Activated CD4-positive, alpha-beta T cell treated with anti-CD3 and anti-CD28 coated beads, Interleukin-2, amount 10 ng/mL, durations not matched to agents 24 days and 14 days (primary cell): ENCODE measurements at places on chromosomes 12 and 14.

DNA sequence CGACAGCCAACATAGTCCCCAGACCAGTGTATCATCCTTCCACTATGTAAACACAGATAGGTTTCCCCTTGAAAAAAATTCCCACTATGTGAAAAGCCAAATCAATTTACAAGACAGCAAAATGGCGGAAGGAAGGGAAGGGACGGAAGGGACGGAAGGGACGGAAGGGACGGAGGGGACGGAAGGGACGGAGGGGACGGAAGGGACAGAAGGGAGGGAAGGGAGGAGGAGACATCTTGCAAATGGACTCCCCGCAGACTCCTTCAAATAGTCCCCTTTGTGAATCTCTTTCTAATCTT, 75.3 kb downstream of the NINJ2 start:
- no peak for DNase-seq

DNA sequence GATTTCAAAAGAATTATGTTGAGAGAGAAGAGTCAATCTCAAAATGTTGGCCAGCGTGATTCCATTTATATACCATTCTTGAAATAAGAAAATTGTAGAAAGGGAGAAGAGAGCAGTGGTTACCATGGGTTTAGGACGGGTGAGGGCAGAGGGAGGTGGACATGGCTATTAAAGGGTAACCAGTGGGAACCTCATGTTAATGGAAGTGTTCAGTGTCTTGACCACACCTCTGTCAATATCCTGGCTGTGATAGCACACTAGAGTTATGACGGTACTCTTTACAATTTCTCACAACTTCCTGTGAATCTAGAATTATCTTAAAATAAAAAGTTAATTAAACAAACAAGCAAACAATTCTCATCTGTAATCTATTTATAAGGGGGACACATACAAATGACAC, 821.2 kb downstream of the VRK1 start:
- DNase-seq = peak; percentile 54

DNA sequence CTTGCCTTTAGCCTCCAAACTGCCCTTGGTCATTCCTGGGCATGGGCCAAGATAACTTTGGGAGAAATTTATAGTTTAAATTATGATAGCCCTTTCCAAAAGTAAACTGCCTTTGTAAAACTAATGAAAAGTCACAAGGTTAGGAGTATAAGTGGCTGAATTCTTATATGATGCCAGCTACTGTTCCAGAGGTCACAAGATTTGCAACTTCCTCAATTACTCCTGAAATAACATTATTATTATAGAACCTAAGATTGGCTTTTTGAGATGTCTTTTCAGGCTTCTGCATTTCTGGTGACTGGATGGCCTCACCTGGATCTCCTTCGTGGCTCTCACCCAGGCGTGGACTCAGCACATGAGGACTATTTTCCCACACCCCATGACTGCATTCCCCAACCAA, 55.0 kb downstream of the OSBPL8 start:
- no peak for DNase-seq

DNA sequence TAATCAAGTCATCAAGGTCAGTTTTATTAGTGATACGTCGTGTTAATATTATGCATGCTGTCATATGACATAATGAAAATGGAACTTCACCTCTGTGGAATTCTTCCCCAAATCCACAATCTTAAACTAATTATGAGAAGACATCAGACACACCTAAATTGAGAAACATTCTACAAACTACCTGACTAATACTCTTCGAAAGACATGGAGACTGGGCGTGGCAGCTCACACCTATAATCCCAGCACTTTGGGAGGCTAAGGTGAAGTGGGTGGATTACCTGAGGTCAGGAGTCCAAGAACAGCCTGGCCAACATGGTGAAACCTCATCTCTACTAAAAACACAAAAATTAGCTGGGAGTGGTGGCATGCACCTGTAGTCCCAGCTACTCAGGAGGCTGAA, 33.3 kb upstream of the KRAS start:
- peak; percentile 38 for DNase-seq

DNA sequence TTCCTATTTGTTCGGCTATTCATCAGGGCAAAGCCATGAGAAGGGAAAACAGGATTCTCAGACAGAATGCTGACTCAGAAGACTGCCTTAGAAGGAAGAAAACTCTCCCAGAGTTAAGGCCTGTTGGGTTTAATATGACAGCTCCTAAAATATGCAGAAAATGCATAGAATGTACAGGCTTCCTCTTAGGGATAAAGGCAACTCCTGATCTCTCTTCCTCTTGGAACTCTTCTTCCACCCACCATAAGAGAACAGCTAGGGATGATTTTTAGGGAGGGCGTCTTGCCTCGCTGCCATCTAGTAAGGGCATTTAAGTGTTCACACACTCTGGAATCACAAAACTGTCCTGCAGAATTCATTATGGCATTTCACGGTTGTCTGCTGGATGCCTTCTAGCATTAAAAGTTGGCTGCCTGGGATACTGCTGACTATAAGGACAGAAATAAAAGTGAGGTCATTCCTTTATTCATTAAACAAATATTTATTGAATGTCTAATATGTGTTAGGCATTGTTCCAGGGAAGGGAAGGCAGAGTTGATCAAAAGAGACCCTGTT, 73.7 kb downstream of the DCAF5 start:
- no peak for DNase-seq

GRCh38 chr12:109461049-109461845, 15.9 kb downstream of the KCTD10 start:
- DNase-seq = no peak

- no peak for DNase-seq
Measured at GRCh38 chr12:64992116-64992515, 129.0 kb downstream of the WIF1 start.

DNA sequence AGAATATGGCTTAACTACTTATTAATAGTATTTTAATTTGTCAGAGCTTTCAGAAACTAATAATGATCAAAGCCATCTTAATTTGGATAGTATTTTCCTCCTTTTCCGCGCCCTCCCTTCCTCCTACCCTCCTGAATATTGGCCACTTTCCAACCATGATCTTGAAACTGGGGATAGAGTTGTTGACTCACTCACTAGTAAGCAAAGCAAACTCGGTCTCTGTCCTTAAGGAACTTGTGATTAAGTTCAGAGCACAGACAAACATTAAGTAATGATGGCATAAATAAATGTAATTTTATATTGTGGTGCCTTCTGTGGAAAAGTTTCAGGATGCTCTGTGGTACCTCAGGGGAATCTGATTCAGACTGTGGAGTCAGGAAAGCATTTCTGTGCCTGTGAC, 75.7 kb downstream of the LRRK2 start:
- no peak for DNase-seq

DNA sequence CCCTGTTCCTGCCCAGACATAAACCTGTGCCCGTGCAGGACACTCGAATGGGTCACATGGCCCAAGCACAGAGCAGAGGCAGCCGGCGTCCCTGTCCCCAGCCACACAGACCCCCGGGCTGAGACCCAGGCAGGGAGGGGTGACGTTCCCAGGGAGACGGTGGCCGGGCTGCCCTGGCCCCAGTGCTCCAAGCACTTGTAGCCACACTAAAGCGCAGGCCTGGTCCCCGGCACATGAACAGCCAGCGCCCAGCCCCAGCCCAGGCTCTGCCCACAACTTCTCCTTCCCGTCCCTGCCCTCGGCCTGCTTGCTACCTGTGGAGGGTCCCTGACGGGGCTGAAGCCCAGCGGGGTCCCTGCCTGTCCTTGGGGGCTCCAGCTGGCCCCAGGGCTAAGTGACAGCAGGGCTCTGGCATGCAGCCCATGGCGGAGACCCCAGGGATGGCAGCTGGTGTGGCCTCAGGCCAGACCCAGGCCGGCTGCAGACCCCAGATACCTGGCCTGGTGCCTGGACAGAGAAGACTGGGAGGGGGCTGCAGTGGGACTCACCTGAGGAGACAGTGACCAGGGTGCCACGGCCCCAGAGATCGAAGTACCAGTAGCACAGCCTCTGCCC, 338.4 kb downstream of the TMEM121 start:
- DNase-seq = no peak

DNA sequence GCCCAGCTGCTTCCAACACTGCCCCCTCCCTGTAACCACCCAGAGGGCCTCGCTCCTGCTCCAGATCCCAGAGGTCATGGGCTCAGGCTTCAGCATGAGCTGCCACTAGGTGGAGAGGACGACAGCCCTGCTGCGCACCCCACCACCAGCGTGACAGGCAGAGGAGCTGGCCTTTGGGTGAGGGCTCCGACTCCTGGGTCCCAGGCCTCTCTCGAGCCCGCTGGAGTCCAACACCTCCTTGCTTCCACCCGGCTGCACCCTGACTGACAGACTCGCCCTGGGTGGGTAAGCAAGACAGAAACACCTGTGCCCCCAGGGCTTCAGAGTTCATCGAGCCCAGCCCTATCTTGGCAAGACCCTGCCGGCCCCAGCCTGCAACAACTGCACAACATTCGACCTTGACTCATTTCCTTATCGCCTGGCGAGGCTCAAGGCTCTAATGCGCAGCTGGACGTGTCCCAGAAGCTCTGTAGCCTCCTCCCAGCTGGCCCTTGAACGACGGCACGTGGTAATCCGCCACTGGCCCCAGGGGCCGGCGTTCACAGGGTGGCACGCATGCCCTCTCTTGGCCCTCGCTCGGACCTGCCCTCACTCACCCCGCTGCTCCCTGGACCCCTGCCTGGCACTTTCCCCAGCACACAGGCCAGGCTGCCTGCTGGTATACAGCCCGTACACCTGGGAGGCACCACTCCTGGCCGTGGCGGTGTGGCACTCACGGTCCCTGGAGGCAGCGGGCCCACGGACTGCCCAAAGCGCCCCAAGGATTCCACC, 28.0 kb downstream of the VPS37B start:
- no peak for DNase-seq

GRCh38 chr14:21109377-21110138, 8.7 kb downstream of the TMEM253 start:
- no peak for DNase-seq

DNA sequence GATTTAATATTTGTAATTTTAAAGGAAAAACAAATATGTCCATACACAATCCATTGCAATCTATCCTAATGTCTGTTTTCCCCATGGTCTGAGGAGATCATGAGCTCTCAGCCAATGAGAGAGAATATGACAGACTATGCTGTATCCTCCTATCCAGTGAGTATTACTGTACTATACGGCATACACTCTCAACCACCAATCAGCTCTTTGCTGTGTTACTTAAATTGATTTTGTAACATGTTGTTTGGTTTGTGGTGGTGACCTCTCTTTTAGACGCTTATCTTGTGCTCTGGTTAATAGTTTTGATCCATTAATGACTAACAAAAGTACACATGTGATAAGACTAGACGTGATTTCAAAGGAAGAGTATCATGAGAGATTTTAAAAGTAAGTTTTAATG, 231.5 kb upstream of the FOXN3 start:
- no peak for DNase-seq

GRCh38 chr12:52873832-52874572, 25.2 kb upstream of the KRT78 start:
- DNase-seq = peak; percentile 89

DNA sequence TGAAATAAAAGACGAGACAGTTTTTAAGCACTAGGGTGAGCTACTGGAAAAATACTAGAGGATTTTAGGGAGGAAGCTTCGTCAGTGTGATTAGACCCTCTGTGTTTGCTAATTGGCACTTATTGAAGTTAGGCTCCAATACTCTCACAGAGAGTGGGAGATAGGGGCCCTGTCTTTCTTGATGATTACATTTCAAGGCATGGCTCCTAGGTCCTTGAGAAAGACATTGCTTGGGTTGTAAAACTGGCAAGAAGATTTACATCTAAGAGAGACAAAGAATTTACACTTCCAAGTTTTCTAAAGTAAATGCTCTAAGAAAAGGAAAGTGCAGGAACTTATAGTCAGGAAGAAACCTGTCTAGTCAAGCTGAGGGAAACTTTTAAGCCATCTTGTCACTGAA, 183.2 kb downstream of the C12orf50 start:
- no peak for DNase-seq

GRCh38 chr12:46065412-46066166, 75.2 kb upstream of the SCAF11 start:
- no peak for DNase-seq

DNA sequence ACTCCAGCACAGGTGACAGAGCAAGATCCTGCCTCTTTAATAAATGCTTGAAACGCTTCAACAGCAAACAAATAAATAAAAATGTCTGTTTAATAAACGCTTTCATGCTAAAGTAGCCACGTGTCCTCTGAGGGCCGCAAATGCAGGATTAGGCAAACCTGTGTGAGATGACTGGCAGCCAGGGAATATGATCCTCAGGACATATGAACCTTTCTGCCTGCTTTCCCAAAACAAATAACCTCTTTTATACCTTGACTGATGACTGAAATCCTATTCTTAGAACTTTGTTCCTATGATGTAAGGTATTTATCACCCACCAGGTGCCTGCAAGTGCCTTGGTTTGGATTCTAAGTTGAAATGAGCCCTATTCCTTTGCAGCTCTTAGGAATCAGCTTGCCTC, 14.5 kb upstream of the FLVCR2 start:
- no peak for DNase-seq

DNA sequence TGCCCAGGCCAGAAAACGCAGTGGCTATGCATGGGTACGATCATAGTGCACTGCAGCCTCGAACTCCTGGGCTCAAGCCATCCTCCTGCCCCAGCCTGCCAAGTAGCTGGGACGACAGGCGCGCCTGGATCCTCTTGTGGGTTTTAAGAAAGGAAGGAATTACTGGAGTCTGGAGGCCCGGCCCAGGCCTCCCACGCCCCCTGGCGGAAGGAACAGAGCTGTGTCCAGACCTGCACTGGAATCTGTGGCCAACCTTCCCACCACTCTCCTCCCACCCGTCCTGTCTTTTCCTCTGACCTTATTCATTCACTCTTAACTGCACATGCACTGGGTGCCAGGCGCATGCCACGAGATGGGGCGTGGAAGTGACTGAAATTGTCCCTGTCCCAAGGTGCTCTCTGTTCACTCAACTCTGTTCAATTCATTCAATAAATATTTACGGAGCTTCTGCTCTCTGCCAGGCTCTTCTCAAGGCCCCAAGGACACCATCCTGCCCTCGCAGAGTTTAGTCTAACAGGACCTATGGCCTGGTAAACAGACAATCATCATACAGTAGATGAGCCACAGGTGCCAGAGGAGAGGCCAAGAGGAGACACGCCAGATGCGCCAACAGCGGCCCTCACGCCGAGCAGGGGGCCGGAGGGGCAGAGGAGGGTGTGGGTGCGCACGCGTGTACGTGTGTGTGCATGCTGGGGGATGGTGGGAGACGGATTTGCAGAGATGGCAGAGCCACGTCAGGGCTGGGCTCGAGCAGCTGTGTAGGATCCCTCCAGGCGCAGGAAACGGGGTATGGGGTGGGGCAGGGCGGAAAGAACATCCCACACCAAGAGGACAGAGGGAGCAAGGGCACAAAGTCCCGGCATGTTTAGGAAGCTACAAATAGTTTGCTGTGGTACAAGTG, 13.7 kb upstream of the TMEM106C start:
- DNase-seq = peak; percentile 86

- no peak for DNase-seq
Measured at GRCh38 chr12:33437598-33437997, 2.0 kb downstream of the SYT10 start.
